Fibroblast of upper back skin (primary cell): ENCODE measurements at places on chromosomes 16 and 17.
A peak's percentile ranks its signal among the peaks of the same experiment; 100 is the strongest.

DNA sequence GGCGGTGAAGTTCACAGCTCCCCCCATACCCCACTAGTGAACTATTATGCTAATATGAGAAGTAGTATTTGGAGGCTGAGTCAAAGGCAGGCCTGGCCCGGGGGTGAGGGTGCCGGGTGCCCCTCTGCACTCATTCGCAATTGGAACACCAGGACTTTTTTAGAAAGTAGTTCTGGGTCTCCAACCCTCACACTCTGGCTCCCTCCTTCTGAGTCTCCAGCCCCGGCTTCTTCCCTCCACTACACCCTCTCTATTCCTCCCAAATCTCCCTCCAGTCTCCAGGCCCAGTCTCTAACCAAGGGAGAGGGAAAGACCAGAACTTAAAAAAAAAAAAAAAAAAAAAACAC is 11.3 kb upstream of the HOXB2 start:
- DNase-seq = no peak

DNA sequence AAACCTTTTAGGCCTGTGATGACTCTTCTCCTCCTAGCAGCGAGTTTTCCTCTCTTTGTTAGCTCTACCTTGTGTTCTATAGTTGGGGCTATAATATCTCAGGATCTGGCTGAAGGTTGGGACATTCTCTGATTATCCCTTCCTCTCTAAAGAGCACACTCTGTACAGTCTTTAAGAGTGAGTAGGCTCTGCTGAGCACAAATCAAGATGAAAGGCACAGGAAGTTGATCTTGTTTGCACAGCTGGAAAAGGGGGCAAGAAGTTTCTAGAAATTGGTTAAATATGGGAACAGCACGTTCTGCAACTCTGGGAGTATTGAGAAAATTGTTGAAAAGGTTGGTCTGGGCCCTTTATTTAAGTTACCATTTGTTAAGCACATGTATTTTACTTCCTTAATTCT is 240.9 kb downstream of the CDH11 start:
- peak; percentile 34 for DNase-seq

DNA sequence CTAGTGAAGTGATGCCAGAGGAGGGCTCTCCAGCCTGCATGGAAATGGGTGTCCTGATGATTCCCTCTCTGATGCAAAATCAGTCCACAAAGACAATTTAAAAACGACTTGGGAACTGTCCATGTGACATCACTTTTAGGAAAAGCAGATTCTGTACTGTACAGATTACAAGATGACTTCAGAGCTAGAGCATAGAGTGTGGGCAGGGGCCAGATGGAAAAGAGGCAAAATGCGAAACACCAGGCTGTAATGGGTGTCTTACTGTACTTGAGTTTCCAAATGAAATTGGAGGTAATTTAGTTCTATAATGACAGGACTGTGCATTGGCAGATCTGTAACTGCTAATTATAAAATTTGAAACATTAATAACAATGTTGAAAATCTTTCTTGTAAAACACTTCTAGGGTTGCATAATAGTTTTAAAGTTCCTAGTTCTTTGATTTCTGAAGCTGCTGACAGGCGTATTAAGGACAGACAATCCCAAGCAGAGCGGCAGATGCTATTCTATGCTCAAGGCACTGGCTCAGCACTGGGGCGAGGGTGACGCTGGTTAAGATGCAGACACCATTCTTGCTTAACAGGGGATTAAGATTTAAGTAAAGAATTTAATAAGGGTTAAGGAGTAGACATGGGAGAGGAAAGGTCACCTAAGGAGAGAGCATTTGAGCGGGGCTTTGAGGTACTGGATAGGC is 29.6 kb downstream of the OGFOD1 start:
- DNase-seq = no peak

GRCh38 chr17:46020023-46020761 is 21.1 kb downstream of the STH start:
- no peak for DNase-seq

GRCh38 chr16:84032458-84033178 is 10.0 kb downstream of the SLC38A8 start:
- no peak for DNase-seq

DNA sequence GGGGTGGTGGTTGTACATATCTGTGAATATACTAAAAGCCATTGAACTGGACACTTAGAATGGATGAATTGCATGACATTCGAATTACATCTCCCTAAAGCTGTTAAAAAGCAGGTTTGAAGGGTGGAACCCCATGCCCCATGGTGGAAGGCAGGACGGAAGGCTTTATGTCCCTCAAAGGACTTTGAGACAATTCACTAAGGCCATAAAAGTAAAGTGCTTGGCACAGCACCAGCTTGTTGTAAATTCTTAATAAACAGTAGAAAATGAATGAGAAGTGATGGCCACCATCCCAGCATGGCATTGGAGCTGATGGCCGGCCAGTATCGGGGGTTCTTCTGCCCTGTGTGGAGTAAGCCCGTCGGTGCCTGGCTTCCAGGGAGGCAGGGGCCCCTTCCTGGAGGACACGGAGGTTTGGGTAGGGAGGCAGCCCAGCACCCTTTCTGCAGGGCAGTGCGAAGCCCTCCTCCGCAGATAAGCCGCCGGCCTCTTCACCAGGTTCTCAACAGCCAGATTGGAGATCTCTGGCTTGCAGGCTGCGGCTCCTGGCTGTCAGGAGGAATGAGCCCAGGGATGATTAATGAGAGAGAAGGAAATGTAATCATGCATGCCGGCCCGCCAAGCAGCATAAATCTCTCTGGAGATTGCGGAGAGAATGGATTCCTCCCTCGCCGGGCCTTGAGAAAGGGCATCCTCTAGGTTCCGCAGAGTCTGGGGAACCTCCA is 346.9 kb downstream of the FOXL1 start:
- peak; percentile 96 for DNase-seq

- DNase-seq = no peak
Measured at GRCh38 chr17:41697122-41697962, 8.7 kb downstream of the EIF1 start.

DNA sequence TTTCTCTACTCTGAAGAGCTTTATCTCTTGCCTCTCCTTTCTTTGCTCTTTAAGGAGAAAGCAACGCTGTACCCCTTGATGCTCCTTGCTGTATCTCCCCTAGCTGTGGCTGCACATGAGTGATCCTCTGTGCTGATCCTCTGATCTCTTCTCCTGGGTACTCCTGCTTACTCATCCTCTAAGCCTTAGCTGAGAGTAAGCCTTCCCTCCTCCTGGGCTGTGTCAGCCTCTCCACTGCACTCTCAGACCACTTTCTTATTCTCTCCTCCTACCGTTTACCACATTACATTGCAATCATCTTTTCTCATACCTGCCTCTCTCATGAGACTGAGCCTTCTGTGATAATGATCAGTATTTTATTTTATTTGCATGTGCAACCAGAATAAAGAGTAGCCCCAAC is 25.1 kb downstream of the SOX9 start:
- DNase-seq = no peak

DNA sequence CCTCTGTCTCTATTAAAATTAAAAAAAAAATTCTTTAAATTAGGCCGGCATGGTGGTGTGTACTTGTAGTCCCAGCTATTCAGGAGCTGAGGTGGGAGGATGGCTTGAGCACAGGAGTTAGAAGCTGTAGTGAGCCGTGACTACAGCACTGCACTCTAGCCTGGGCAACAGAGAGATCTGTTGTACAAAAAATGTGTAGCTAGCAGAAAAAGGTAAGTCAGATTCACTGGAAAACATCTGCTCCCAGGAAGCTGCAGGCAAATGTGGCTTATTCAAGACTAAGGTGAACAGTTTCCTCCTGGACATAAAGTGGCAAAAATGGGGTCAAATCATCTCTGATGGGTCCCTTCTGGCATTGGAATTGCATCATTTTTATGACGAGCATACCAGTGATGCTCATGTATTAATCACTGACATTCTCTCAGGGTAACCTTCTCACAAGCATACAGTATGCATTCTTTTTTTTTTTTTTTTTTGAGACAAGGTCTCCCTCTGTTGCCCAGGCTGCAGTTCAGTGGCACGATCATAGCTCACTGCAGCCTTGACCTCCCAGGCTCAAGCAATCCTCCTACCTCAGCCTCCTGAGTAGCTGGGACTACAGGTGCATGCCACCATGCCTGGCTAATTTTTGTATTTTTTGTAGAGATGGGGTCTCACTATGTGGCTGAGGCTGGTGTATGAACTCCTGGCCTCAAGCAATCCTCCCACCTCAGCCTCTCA is 48.7 kb downstream of the CPPED1 start:
- DNase-seq = peak; percentile 25

DNA sequence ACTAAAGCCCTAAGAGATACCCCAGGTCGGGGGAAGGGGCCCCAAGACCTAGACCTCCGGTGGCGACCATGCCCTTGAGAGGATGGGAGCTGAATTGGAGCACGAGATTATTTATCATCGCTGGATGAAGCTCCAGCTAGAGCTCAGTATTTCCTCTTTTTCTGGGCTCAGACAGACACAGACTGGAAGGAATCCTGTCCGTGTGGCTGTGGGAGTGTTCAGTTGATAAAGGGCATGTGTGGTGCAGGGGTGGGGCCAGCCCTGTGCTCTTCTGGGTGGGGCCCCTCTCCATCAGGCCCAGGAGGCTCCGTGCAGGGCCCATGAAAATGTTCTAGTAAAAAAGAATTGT is 6.3 kb upstream of the CBX4 start:
- DNase-seq = no peak

DNA sequence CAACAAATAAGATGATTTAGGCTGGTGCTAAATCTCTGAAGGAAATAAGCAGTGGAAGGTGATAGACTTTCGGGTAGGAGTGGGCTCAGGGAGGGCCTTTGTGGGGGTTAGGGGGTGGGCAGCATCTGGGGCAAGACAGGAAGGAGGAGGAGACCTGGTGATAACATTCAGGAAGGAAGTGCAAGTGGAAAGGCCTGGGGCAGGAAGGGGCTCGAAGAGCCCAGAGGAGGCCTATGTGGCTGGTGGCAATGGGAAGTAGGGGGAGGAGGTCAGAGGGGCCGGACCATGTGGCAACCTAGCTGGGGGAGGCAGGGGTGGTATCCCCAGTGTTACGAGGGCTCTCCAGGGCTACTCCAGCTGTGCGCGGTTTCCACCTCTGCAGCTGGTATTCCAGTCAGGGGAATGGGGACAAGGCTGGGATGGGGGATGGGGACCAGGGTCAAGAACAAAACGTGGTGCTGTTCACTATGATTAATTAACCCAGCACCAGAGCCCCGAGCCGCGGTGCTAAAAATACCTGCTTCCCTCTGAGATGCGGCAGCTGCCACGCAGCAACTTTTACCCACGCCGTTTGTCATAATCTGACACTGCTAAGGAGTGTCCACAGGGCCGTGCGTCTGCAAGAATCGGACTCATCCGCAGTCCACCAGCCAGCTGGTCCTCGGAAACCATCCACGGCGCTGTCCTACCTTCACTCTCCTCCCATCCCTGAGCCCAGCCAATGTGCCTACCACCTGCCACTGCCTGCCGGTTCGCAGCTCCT is 5.2 kb upstream of the CCDC182 start:
- DNase-seq = no peak

DNA sequence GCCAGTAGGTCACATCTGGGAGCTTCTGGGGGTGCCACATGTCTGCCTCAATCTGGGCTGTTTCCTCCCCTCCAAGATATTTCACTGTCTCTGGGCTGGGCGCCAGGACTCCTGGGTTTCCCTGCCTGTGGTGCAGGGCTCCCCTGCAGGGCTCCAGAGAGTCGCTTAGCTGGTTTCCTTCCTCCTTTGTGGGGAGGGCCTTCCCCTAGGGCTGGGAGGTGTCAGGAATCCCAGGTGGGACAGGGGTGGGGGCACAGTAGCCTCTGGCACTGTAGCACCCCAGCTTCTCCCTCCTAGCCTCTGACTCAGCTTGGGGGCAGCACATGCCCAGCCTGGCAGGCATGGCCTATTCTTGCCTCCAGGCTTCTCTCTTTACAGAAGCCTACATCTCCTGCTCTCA is 2.6 kb downstream of the RARA start:
- DNase-seq = peak; percentile 60

- no peak for DNase-seq
Measured at GRCh38 chr17:43768943-43769342, 9.8 kb downstream of the DUSP3 start.

GRCh38 chr17:62398891-62399290 is 18.5 kb downstream of the EFCAB3 start:
- no peak for DNase-seq

DNA sequence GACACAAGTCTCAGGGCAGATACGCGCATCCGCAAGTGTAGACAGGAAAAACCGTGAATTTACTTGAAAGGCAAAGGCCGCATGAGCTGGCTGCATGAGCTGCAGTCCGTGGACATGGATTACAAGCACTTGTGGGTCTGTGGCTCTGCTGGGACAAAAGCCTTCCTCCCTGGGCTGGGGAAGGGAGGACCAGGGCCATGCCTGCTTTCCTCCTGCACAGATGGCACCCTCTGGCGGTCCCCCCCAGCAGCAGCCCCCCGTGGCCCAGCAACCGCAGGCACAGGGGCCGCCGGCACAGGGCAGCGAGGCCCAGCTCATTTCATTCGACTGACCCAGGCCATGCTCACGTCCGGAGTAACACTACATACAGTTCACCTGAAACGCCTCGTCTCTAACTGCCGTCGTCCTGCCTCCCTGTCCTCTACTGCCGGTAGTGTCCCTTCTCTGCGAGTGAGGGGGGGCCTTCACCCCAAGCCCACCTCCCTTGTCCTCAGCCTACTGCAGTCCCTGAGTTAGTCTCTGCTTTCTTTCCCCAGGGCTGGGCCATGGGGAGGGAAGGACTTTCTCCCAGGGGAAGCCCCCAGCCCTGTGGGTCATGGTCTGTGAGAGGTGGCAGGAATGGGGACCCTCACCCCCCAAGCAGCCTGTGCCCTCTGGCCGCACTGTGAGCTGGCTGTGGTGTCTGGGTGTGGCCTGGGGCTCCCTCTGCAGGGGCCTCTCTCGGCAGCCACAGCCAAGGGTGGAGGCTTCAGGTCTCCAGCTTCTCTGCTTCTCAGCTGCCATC is 1.7 kb upstream of the MRPL12 start:
- no peak for DNase-seq

- DNase-seq = no peak
Measured at GRCh38 chr17:58367461-58367860, 15.5 kb upstream of the SUPT4H1 start.

- peak; percentile 41 for DNase-seq
Measured at GRCh38 chr17:8223356-8224126, 13.2 kb upstream of the AURKB start.

DNA sequence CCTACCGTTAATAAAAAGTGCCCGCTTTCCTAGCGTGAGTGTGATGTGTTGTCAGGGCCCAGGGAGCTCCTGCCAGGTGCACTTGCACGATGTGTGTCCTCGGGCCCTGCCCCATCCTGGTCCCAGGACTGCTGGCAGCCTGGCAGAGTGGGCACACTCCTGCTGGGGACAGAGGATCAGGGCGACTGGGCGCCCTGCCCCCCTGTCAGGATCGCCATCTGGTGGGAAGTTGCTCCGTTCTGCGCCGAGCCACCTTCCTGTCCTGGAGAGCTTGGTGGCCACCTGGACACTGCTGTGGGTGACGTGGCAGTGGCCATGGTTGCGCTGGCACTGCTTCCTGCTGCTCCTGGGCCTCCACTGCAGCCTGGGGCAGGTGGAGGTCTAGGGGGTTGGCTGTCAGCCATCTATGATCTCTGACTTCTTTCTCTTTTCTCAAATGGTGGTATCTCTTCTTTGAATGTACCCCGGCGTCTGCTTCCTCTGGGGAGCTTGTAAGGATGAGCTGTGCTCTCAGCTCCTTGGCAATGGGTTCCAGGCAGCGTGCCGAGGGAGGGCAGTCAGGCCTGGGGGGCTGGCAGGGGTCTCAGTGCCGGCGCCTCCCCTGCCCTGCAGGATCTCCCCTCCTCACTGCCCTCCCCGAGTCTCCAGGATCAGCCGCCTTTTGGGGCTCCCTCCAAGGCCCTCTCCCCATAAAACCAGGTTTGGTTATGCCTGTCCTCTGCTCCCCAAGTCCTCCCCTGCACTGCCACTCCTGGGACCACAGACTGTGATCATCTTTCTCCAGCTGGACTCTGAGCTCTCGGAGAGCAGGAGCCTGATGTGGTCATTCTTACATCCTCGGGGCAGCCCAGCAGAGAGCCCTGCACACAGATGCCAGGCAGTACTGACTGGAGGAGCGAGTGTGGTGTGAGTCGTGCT is 76.9 kb downstream of the AMFR start:
- DNase-seq = no peak
